ENCODE measurements at places on chromosomes 4 and X.
A peak's percentile ranks its signal among the peaks of the same experiment; 100 is the strongest.

DNA sequence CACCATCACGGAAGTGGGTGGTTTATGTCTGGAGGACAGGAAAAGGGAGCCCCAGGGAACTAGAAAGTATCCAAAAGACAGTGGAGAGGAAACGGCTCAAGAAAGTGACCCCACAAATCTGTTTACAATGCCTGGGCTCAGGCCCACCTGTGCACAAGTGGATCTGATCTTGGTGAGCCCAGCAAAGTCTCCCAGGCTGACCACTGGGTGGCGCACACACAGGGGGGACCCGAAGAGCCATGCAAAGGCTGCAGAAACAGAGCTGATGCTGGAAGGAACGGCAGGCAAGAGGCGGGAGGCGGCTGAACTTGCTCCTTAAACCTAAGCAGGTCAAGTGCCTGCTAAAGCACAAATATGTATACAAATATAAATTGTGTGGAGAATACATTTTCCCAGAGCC, 9.6 kb downstream of the HAUS7 start:
- DNase-seq, result peak; percentile 43

DNA sequence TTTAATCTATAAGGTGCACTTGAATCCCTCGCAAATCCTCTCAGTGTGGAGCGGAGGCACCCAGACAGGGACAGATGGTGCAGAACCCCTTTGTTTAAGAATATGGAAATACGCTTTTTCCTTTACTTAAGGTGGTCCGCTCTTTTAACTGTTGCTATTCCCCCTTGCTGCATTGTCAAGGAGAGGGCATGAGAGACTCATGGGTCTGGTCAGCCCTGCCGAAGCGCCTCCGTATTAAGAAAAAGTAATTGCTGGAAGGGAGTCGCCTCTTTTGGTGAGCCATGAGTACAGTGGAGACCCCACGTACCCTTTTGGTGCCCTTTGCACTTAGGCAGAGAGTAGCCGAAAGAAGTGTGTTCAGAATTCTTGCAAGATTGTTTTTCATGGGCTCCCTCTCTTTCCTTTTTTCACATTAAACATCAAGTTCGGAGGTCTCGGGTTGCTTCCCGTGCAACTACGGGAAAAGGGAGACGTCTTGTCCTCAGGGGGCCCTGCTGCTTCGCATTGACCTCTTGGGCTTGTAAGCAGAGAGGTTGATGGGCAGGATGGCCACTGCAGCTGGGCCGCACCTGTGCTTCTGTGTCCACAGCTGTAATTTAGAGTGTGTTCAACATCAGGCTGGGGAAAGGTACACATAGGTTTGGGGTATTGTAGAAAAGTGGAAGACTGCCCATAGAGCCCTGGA, 109.6 kb downstream of the SPRY1 start:
- DNase-seq, result no peak

GRCh38 chr4:80096175-80096850, 23.3 kb upstream of the ANTXR2 start:
- DNase-seq, result peak; percentile 9

- DNase-seq, result no peak
Measured at GRCh38 chr4:11720292-11720691, 291.6 kb upstream of the HS3ST1 start.

DNA sequence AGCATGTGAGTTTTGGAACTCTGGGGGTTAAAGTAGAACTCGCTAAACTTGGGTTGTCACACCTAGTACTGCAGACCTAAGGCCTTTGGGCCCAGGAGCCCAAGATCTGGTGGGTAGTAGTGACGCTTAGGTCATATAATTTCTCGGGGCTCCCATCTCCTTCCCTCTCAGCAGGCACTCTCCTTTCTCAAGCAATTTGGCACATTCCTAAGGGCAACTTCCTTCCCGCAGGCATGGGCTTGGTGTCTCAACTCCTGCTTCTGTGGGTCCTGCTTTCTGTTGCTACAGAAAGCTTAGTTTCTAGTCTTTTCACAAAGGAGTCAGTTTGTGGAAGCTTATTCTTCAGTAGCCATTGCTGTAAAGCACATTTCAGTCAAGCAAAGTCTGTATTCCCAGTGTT, 10.4 kb upstream of the EDA start:
- no peak for DNase-seq

DNA sequence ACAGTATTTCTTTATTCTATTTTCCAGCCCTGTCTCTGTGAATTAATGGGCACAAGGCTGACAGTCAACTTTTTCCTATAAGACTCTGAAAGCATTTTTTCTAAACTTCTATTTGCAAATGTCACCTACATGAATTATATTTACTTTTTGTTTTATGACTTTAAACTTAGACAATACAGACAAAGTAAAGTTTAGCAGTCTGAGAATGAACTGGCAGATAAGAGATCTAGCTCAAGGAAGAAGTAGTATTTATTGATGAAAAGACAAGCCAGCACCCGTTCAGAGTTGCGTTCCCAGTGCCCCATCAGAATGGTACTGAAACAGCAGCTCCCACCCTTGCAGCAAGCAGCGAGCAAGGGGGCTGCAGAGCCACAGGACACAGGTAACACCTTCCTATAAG, 148.5 kb downstream of the FAM13A start:
- no peak for DNase-seq

- no peak for DNase-seq
Measured at GRCh38 chr4:162661913-162662312, 498.1 kb upstream of the FSTL5 start.

All from EL (cell line).